Muscle of arm (tissue), 14 donors: ENCODE measurements at places on chromosomes 4 and X. TPM values are rescaled to one million over a fixed set of nuclear protein-coding genes. Genes with fewer than 3 reads are reported as not detected.

The SLC4A4 gene
- 11.3 TPM for polyA plus RNA-seq

The PWWP3B gene
- polyA plus RNA-seq: not detected

The TMEM154 gene
- polyA plus RNA-seq: 3.2 TPM

The PCDH19 gene
- 4.5 TPM for polyA plus RNA-seq

The TMPRSS11F gene
- polyA plus RNA-seq: 0.08 TPM

The USP51 gene
- polyA plus RNA-seq: 7.7 TPM

The SATL1 gene
- polyA plus RNA-seq: not detected

The LAMP2 gene
- not detected for polyA plus RNA-seq

The CFAP299 gene
- polyA plus RNA-seq: 0.36 TPM

The PDE6B gene
- polyA plus RNA-seq: 10.7 TPM

The AKAP14 gene
- polyA plus RNA-seq: not detected

The FAM9A gene
- polyA plus RNA-seq: not detected

The NAP1L3 gene
- polyA plus RNA-seq: 10.6 TPM

The NEUROG2 gene
- polyA plus RNA-seq: not detected

The CAPN6 gene
- polyA plus RNA-seq: not detected

The CENPI gene
- 4.8 TPM for polyA plus RNA-seq

The ANOS1 gene
- 25.9 TPM for polyA plus RNA-seq

The GK gene
- polyA plus RNA-seq: 8.1 TPM

The CYBB gene
- 23.0 TPM for polyA plus RNA-seq

The GUCY1B1 gene
- 22.2 TPM for polyA plus RNA-seq

The CCDC158 gene
- polyA plus RNA-seq: 0.73 TPM

The SSX2B gene
- polyA plus RNA-seq: not detected

The SPACA5 gene
- polyA plus RNA-seq: not detected

The NPY2R gene
- 0.05 TPM for polyA plus RNA-seq

The TMEM165 gene
- 53.8 TPM for polyA plus RNA-seq

The RRH gene
- 0.45 TPM for polyA plus RNA-seq

The PRSS12 gene
- polyA plus RNA-seq: 8.9 TPM

The NKX3-2 gene
- polyA plus RNA-seq: 0.11 TPM

The FRMPD3 gene
- polyA plus RNA-seq: 0.12 TPM
